ENCODE measurements at places on chromosomes 16 and 17.

GRCh38 chr17:46730679-46731078 is 87.8 kb downstream of the WNT3 start:
- DNase-seq: no peak

- no peak for DNase-seq
Observed at GRCh38 chr17:7916385-7916682, 245 bp upstream of the RNF227 start.

DNA sequence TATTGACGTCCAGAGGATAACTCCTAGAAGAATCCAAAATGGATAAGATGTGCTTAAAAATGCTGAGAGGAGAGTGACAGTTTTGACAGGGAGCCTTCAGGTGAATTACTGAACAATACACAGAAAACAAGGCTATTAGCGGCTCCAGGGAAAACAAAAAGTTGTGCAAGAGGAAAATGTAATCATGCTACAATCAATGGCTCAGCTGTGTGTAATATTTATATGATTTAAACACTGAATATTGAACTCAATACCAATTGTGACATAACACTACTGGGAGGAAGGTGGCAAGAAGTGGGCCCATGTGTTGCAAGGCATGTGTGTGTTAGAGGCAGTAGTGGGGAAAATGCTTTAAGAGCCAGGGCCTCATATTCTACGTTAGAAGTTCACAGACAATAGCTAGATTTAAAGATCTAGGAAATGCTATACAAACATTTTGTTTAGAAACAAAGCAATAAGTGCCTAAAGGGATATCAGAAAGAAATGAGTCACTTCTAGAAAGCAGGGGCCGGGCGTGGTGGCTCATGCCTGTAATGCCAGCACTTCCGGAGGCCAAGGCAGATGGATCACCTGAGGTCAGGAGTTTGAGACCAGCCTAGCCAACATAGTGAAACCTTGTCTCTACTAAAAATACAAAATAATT is 253.2 kb upstream of the IRX5 start:
- no peak for DNase-seq

- DNase-seq: peak; percentile 90
Observed at GRCh38 chr17:62968445-62968923, 2.4 kb downstream of the TANC2 start.
